Ascending aorta (tissue), 2 donors: ENCODE measurements at places on chromosomes 4 and X. TPM values are rescaled to one million over a fixed set of nuclear protein-coding genes. Genes with fewer than 3 reads are reported as not detected.

GRCh38 chrX:129772796-129773431 lies 6.8 kb upstream of the SASH3 start:
- H3K4me1 ChIP-seq: no peaks in the 10 kb centered on the region
- no peak overlapping the region for H3K4me3 ChIP-seq
- H3K27me3 ChIP-seq: no peaks in the 10 kb centered on the region

Gene DTHD1
- total RNA-seq: not detected

Gene CDS1
- total RNA-seq: 0.11 TPM

DNA sequence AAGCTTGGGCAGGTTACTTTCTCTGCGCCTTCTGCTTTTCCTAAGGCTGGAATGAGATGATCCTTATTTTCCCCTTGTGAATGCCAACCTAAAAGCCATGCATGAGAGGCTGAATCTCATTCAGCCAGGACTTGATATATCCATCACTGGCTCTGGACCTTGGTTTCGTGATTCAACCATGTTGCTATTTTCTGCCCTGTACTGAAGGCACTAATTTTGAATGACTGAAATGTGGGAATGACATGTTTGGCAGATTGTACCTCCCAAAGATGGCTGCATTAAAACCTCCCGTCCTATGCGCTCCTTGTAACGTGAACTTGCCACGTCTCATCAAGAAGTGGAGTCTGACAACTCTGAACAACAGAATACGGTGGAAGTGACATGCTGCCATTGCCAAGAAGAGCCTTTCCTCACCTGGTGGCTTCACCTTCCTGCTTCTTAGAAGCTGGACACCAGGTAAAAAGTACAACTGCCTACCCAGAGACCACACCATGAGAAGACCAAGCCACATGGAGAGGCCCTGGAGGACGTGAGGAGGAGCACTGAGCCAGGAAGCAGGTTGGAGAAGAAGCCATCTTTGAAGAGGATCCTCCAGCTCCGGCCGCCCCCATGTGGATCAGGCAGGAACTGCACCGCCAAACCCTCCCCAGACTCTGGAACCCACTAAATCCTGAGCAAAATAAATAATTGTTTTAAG lies 174.5 kb downstream of the NSUN7 start:
- peak overlapping the region; percentile 87 for H3K27ac ChIP-seq
- no peaks in the 10 kb centered on the region for H3K36me3 ChIP-seq
- no peak overlapping the region for H3K4me3 ChIP-seq
- DNase-seq: peak; percentile 83
